ENCODE measurements at places on chromosomes 5 and 9. TPM values are rescaled to one million over a fixed set of nuclear protein-coding genes. Genes with fewer than 3 reads are reported as not detected.
A peak's percentile ranks its signal among the peaks of the same experiment; 100 is the strongest.

GRCh38 chr5:80608731-80609130 is 38.7 kb upstream of the ANKRD34B start:
- DNase-seq = no peak

DNA sequence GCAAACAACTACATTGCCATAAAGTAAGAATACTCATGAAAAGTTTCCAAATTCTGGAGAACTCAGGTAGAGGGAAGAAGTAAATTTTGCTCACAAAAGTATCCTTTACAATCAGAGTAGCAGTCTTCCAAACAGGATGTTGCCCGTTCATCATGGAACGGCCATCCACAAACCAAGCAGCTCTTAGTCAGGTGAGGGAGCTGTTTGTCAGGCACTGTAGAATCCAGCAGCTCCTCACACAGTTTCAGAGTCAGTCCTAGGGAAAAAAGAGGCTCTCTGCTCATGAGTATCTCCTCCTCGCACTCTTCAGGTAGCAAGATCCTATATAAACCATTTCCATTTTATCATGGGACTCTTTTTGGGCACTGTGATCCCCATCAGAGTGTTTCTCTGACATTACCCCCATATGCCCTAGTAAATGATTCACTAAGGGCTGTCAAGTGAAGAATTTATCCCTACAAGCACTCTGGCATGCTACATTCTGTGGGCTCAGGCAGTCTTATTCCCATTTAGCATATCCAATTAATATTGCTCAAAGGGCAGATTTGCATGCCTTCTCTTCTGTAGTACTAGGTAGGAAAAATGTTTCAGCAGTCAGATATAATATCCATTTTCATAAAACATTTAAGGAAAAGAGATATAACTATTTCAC is 97.9 kb downstream of the WDR41 start:
- DNase-seq = no peak

GRCh38 chr5:72386639-72387038 is 66.5 kb downstream of the PTCD2 start:
- no peak for DNase-seq

DNA sequence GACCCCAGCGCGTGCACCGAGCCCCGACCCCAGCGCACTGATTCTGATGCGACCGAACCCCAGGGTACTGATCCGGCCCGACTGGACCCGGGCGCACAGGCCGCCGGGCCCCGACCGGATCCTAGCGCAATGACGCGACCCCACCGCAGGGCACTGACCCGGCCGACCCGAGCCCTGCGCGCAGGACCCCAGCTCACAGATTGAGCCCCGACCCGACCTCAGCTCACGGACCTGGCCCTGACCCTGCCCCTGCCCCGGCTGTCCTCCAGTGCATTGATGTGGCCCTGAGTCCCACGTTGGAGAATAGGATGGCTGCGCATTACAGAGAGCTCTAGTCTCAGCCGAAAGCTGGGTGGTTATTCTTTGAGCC is 438 bp downstream of the TRIP13 start:
- DNase-seq = no peak

The DOLPP1 gene
- polyA plus RNA-seq = 7.8 TPM

DNA sequence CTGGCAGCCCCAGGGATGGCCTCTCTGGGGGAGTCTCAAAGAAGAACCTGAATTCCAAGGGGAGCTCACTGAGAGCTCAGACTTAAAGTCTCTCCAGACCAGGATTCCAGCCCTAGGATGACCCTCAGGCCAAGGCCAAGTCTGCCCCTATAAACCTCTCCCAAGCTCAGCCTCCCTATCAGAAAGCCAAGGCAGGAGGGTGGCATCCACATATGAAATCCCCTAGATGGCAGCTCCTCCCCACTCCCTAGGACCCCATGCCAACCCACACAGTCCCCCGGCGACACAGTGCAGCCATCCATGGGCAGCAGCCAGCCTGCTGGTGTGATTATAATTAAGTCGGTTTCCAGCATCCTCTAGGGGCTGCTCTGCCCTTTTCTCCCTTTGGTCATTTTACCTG is 269.9 kb downstream of the CDK5RAP2 start:
- no peak for DNase-seq

GRCh38 chr9:134223591-134224122 is 59.3 kb upstream of the RNU6ATAC start:
- DNase-seq = no peak

GRCh38 chr9:93308158-93308602 is 124.2 kb downstream of the WNK2 start:
- no peak for DNase-seq

The HTR4 gene
- polyA plus RNA-seq = not detected

The C5 gene
- polyA plus RNA-seq = 9.8 TPM

DNA sequence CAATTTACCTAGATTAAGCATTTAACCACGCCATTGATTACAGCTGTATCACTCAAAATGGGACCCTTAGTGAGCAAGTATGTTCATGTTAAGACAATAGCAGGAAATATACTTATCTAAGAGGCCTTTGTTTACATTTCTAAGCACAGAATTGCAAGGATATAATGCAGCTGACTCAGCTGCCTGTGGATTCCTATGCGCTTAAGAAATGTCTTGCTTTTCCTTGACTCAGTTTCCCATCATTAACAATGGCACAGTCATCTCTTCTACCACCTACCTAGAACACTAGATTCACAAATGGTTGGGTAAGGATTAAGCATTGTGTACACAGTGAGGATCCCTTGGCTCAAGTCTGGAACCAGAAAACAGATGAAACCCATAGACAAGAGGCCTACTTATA is 163.8 kb downstream of the TSSK1B start:
- peak; percentile 28 for DNase-seq

The LRSAM1 gene
- 16.6 TPM for polyA plus RNA-seq

The SPEF2 gene
- polyA plus RNA-seq = 5.7 TPM

DNA sequence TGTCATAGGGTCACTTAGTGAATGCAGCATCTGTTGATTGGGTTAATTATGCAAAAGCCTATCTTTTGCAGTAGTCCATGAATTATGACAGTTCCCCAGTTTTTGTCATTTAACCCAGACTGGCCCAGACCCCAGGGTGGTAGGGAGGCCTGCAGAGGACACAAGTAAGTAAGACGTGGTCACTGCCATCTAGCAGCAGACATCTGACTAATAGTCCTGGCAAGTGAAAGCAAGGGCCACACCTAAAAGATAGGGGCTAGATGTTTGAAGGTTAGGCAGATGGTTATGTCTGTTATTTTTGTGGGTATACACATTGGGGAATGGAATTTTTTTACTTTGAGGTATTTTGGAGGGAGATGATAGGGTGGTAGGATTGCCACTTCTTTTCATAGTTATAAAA is 48.0 kb downstream of the RAB14 start:
- no peak for DNase-seq

- DNase-seq = no peak
These were observed 74.7 kb downstream of the SPRY4 start for GRCh38 chr5:142250119-142250518.

- DNase-seq = no peak
These were observed 100.4 kb upstream of the C9orf72 start for GRCh38 chr9:27673641-27674040.

The PCDHB4 gene
- 0.73 TPM for polyA plus RNA-seq

The CSF1R gene
- 13.0 TPM for polyA plus RNA-seq

The RNF208 gene
- polyA plus RNA-seq = 12.0 TPM

The HSD17B3 gene
- 0.41 TPM for polyA plus RNA-seq

DNA sequence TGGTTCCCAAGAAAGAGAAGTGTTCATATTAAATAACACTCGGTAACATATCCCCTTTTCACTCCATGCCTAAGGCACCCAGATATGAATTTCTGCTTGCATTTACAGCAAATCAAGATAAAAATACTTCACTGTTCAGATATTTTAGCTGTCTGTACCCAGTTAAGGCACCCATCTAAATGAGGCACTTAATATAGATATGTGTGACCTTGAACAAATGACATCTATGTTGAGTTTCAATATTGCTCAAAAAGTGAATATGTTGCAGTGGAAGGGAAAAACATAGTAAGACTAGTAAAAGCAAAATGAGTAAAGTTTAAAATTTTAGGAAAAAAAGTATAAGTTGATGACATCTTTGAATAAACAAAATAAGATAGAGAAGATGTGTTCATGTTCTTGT is 32.4 kb upstream of the SPDL1 start:
- no peak for DNase-seq

GRCh38 chr9:4796988-4797853 is 4.5 kb downstream of the RCL1 start:
- DNase-seq = peak; percentile 53

The PARP8 gene
- 17.2 TPM for polyA plus RNA-seq

DNA sequence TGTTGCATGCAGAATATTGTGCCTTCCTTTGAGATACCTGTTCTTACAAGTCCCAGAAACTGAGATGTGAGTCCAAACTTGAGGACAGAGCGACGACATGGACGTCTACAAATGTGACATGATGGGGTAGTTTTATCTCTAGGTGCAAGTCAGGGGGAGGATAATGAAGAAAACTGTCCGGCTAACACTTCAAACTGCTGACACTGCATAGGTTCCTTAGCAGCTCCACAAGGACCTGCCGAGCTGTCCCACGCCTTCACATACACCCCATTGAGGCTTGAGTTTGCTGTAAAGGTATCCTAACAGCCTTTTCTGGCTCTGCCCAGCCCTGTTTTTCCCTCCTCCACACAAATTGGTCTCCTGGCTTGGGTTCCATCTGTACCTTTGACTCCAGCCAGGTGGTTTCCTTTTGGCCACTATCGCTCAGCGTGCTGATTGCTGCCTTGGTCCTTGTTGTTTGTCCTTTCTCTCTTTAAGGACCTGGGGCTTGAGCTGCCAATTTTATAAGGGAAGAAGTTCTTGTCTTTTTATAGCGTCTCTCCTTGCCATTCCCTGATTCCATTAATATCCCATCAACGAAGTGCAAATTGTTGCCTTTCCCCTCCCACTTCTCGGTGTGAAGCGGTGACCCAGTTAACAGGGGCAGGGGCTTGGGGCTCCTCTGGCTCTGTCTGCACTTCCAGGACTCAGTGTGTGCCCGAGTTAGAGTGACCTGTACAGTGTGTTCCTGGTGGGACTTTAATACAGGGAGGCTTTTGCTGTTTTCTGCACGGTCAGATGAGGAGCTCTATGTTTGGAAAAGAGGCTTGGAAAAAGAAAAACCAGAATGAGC is 100.3 kb downstream of the PCSK1 start:
- no peak for DNase-seq

The CXCL14 gene
- 2.3 TPM for polyA plus RNA-seq

DNA sequence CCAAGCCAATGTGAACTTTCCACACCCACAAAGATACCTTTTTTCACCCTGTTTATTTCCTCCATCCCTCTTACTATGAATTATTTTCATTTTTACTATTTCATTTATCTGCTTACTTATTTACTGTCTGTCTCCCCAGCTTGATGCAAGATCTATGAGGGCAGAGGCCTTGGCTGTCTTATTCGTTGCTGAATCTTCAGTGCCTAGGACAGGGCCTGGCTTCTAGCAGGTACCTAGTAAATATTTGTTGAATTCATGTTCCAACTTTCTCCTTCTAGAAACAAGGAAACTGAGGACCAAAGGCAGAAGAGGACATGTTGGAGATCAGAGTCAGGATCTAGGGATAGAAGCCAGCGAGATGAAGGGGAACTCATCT is 543 bp upstream of the DNM1 start:
- DNase-seq = no peak

DNA sequence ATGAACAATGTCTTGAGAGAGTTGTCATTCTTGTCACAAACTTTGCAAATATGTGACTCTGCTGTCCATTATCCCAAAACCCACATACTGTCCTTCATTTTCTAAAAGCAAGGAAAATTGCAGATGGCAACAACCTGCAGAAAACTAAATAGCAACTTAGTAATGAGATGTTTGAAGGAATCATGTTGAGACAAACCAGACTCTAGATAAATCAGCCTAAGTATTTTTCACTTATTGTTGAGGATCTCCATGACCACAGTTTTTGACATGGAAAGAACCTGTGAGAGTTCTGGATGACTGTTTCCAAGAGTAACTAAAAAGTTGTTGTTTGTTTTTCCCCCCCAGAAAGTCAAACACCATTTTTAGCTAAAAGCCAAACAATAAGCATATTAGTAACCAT is 535.2 kb upstream of the ZNF608 start:
- DNase-seq = no peak

- DNase-seq = no peak
These were observed 72.6 kb downstream of the GPBP1 start for GRCh38 chr5:57246426-57246825.

- DNase-seq = no peak
These were observed 985.7 kb upstream of the WWC1 start for GRCh38 chr5:167305591-167306213.

DNA sequence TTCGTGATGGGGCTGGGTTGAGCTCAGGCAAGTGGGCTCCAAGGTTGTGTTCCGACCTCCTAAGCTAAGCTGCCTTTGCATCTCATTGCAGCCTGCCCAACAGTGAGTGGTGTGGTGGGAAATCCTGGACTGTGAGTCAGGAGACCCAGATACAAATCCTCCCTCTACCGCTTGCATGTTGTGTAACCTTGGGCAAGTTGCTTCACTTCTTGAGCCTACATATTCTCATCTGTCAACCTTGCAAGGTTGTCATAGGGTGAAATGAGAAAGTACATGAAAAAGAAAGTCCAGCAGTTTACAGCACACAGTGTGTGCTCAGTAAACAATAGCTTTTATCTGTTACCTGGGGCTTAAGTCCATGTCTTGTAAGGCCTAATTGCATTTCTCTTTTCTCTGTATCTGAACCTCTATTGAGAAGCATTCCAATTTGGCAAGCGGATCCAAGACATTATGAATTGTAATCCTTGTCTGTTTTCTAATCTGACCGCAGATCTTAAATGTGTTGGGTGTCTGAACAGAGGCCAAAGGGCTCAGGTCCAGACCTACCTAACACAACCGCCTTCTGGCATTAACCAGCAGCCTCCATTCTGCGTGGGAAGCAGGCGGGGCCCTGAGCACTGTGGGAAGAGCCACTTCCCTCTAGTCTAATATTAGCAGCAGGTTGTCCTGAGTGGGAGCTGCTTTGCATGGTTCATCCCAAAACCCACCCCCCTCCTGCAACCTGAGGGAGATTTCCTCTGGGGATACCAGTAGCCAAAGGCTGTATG is 1.8 kb upstream of the GALNT12 start:
- no peak for DNase-seq

DNA sequence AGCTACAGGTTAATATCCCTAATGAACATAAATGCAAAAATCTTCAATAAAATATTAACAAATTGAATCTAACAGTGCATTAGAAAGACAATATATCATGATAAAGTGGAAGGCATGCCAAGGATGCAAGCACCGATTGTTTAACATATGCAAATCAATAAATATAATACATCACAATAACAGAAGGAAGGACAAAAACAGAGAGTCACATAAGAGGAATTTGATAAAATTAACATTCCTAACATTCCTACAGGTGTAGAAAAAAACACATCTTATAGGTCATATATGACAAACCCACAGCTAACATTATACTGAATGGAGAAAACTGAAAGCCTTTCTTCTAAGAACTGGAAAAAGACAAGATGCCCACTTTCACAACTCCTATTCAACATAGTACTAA is 297.0 kb downstream of the CDH18 start:
- no peak for DNase-seq

GRCh38 chr5:141441571-141442170 is 11.4 kb downstream of the PCDHGA12 start:
- DNase-seq = no peak

The SPATA31E1 gene
- not detected for polyA plus RNA-seq

DNA sequence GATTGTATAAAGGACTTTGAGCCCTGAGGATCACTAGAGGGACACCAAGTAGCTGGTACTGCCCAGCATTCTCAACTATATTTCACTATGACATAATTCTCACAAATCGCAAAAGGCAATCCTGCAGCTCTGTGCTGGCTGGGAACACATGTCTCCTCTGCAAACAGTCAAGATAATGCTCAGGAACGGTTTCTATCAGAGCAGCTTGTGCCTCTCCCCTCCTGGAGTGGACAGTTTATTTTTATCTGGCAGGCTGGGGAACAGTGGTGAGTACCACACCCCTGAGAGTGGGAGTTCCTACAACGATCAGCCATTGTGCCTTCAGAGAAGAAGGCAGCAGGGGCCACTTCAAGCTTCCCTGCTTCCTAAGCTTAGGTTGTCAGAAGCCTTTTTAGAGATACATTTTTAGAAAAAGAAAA is 65.8 kb downstream of the ERAP1 start:
- no peak for DNase-seq
